ENCODE measurements at places on chromosomes 5 and 9.

- DNase-seq, result no peak
Observed at GRCh38 chr9:117869287-117869686, 165.1 kb downstream of the TLR4 start.

DNA sequence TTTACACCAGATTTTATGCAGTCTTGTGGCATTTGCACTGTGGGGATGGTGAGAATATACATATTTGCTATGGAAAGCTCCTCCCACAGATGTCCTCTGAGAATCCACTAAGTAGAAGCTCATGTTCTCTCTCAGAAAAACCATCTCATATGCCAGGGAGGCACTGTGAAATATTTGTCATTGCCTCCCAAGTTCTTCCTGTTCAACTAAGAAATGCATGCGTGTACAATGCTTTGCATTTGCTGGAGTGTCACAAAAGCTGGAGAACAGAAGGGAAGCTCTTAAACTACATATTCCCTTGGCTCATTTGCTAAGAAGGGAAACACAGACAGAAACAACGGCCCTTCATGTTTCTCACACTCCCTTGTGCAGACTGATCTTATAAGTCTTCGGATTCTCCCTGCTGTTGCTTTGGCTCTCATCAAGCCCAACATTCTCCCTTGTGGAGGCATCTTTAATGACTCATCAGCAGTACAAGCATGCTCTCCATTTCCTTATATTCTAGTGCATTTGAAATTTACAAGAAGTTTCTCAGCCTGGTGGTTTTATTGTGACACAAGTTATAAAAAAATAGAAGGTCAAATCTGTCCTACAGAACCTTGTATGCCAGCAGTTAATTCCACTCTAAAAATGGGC is 220.6 kb downstream of the TRIM36 start:
- no peak for DNase-seq

DNA sequence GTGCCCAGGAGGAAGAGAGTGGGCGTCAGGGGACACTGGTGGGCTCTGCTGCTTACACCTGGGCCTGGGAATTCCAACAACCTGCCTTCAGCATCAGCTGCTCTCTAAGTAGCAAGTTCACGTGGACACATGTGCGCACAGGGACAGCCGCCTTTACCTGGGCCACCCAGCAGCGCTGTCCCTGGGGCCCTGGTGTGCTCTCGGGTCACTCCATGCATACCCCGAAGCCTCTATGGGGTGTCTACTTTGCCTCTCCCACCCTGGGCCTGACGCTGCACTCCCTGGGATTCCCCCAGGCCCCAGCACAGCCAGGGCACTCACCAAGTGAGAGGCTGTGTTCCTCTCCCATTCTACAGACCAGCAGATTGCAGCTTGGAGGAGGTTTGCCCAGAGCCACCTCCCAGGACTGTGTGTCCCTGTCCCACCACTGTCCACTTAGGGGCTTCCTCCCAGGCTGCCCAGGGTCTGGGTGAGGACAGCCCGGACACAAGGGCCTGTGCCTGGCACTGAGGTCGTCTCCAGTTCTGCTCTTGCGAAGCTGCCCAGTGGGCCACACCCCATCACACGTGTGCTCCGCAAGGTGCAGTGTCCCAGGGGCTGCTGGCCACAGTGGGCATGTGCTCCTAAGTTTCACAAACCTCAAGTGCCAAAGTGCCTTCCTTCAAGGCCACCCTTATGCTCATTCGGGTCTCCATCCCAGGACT is 5.9 kb downstream of the NINJ1 start:
- no peak for DNase-seq

DNA sequence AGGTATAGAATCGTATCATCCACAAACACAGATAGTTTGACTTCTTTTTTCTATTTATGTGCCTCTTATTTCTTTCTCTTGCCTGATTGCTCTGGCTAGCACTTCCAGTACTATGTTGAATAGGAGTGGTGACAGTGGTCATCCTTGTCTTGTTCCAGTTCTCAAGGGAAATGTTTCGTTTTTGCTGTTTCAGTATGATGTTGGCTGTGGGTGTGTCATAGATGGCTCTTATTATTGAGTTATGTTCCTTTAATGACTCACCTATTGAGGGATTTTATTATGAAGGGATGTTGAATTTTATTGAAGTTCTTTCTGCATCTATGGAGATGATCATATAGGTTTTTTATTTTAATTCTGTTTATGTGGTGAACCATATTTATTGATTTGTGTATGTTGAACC is 70.3 kb downstream of the ENC1 start:
- DNase-seq, result no peak

- peak; percentile 83 for DNase-seq
Observed at GRCh38 chr5:149801307-149801990, 71.3 kb downstream of the PPARGC1B start.

DNA sequence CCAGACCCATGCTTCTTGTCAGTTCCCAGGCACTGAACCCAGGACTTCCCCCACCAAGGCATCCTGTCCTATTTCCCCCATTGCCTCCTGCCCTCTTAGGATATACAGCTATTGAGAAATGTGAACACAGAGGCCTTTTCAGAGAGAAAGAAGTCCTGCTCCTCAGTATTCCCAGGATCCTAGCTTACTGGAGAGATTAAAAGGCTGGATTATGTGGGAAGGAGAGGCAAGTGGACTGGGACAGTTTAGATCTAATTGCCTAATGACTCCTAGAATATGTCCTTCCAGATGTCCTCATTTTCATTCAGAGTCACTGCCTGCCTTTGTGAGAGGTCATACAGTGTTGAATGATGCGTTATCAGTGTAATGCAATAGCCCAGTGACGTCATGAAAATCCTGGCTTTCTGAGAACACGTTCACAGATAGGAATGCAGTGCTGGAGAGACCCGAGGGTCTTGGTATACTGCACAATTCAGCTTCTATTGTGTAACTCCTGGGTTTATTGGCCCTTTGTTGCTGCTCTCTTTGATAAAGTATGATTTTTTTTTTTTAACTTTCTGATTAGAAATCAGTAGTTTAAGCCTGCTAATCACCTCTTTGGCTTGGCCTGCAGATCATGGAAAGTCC is 26.2 kb downstream of the WWC1 start:
- no peak for DNase-seq

GRCh38 chr9:89204801-89205200 is 26.2 kb upstream of the SHC3 start:
- DNase-seq, result no peak

- peak; percentile 92 for DNase-seq
Observed at GRCh38 chr5:36744773-36745589, 131.6 kb upstream of the NIPBL start.

DNA sequence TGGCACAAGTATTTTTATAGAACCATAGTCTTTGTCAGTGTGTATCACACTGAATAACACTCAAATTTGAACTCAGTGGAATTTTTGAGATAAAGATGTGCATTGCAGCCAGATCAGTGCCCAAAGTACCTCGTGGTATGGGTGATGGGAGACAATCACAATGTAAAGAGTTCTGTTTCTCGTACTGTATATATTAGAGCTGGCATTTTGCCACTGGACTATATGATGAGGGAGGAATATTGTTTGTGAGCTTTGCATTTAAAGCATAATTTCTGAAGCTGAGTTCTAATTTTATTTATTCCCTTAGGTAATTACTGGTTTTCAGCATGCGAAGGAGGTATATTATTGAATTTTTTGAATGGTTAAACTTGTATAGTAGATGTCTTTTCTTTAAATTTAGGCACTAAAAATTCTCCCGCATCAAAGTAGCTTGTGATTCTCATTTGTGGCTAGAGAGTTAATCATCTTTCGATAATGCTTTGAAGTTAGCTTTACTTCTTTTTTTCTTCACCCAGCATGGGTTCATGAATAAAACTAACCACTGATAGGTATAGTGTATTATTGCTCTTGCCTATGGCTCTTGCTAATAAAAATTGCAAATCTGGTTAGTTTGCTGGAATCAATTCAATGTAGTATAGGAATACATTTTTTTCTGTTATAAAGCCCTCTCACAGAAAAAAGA is 43.1 kb downstream of the PAM start:
- peak; percentile 51 for DNase-seq

DNA sequence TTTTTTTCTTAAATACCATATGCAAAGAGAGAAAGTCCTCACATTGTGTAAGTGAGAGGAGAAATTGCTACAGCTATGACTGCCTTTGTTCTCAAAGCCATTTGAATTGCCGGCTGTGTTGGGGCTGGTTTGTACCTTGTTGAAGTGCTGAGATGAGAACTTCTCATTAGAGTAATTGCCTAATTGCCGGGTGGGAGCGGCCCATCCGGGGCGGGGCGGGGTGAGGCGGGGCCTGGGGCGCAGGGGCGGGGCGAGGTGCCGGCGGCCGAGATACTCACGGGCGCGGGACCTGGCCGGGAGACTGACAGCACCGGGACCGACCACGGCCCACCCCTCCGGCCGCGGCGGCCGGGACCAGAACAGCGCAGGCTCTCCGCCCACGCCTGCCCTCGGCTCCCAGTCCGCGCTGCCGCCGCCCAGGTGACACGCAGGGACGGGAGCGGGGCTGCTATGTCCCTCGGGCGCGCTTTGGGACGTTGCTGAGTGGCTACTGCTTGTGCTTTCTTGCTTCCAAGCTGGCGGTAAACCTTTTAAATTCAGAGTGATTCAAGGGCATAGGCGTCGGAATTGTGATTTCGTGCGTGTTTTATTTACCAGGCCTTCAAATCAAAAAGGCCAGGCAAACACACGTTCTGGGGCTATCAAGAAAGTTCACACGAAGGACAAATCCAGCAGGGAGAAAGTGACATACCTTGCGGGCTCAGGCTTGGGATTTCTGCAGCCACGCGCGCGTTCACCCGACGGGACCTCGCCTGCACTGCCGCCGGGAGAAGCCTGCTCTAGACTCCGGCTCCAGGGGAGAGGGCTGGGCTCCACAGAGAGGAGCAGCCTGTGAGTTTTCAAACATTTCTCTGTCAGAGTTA is 269.1 kb downstream of the FANCC start:
- peak; percentile 14 for DNase-seq

DNA sequence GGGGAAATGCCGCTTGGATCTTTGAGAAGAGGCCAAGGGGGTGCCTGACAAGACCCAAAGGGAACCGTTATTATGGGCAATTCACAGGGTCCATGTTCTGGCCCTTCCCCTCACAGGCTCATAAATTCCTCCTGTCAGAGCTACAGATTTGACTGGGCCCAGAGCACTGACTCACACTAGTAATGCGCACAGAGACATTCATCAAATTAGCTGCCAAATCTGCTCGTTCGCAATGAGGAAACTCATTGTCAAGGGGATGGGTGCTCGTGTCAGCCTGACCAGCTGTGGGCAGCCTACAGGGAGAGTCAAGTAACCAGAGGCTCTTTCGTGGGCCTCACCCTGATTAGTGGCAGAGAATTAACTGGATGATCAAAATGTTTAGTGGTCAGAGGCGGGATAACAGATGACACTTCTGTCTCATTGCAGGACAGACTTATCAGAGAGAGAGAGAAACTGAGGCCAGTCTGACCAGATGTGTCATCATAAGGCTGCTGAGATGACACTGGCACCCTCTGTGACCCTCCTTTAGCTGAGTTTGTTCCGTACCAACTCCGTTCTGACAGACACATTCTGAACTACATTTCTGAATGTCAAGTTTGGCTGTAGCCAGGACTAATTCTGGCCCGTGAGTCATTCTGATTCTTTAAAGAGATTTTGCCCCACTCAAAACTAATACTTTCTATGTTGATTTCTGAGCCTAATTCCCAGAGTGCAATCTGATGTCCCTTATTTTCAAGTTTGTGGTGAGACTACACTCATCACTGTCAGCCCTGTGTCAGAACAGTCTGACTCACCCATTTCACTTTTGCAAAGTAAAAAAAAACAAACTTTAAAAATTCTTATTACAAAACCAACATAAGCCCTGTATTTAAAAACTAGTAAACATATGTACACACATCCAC is 377.1 kb downstream of the ACTL7B start:
- DNase-seq, result no peak

- DNase-seq, result no peak
Observed at GRCh38 chr5:132751444-132751843, 4.2 kb downstream of the CCNI2 start.

DNA sequence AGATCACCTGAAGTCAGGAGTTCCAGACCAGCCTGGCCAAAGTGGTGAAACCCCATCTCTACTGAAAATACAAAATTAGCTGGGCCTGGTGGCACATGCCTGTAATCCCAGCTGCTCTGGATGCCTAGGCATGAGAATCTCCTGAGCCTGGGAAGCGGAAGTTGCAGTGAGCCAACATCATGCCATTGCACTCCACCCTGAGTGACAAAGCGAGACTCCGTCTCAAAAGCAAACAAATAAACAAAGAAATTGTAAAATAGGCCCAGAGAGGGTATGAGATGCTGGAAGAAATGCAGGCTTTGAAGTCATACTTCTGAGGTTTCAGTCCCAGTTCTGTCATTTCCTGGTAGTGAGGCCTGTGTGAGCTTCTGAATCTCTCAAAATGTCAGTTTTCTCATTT is 5.3 kb upstream of the ARHGEF37 start:
- DNase-seq, result no peak

DNA sequence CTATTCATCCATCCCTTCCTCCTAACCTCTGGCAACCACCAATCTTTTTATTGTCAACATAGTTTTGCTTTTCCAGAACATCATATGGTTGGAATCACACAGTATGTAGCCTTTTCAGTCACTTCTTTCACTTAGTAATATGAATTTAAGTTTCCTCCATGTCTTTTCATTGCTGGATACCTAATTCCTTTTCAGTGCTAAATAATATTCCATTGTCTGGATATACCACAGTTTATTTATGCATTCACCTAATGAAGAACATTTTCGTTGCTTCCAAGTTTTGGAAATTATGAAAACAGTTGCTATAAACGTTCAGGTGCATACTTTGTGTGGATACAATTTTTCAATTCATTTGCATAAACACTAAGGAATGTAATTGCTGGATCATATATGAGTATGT is 70.7 kb upstream of the FNIP1 start:
- DNase-seq, result no peak

DNA sequence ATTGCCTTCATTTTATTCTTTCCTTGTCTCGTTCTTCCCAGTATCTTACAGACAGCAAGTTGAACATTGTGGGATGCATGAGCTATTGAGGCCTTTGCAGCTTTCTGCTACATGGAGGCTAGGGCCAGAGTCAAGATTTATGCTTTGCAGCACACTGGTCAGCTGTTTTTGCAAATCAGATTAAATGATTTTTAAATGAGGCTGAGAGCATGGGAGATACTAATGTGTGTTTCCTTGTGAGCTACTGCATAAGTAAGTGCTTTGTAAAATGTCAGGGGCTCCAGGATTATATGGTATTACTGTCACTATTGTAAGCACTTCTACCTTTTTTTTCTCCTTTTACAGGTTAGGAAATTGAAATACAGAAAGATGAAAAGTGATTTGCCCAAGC is 111.0 kb upstream of the CDKN2B start:
- DNase-seq, result no peak

GRCh38 chr5:89281766-89282553 is 399.0 kb upstream of the MEF2C start:
- no peak for DNase-seq

DNA sequence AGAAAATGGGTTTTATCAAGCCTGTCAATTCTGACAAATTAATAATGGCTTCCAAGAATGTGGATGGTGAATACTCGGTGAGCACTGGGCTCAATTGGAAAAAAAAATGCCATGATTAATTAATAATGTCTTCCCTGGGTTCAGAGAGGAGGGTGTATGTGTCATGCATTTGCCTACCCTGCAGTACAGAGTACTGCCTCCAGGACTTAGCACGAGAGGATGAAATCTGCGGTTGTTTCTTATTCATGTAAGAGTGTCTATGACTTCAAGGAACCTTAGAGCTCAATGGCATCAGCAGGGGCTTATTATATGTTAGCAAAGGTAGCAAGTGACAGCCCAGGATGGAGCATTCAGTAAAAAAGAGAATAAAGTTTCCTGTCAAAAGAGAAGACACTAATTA is 132.7 kb downstream of the GRIA1 start:
- DNase-seq, result no peak

Data from NCI-H1417 (cell line).